ENCODE measurements at places on chromosomes 1 and 21.

GRCh38 chr1:36248250-36248894, 24.1 kb downstream of the THRAP3 start:
- DNase-seq: peak; percentile 50

- no peak for DNase-seq
Observed at GRCh38 chr1:87180682-87181081, 148.0 kb upstream of the LMO4 start.

- peak; percentile 85 for DNase-seq
Observed at GRCh38 chr1:234963180-234963903, 165.3 kb downstream of the TOMM20 start.

DNA sequence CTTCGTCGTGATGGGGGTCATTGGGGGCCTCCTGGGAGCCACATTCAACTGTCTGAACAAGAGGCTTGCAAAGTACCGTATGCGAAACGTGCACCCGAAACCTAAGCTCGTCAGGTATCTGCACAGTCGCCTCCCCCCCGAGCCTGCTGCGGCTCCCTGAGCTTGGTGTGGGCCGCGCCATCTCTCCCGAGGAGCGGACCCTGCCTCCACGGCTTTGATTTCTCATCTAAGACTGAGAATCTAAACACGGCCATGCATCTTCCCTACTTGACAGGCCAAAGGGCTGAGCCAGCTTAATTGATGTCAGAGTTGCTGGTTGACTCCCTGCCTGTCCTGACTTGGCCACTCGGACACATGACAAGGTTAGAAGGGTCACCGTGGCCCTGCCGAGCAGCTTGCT, 19.1 kb downstream of the NPPA start:
- no peak for DNase-seq

- no peak for DNase-seq
Observed at GRCh38 chr1:110634455-110635311, 28.5 kb upstream of the KCNA2 start.
